Glomerular endothelial cell (primary cell): ENCODE measurements at places on chromosomes 1 and 21. TPM values are rescaled to one million over a fixed set of nuclear protein-coding genes. Genes with fewer than 3 reads are reported as not detected.

Gene COL11A1
- total RNA-seq: 0.12 TPM in 1 of 2 replicates, not detected in the other

Gene OR13G1
- total RNA-seq: not detected in 2 replicates

DNA sequence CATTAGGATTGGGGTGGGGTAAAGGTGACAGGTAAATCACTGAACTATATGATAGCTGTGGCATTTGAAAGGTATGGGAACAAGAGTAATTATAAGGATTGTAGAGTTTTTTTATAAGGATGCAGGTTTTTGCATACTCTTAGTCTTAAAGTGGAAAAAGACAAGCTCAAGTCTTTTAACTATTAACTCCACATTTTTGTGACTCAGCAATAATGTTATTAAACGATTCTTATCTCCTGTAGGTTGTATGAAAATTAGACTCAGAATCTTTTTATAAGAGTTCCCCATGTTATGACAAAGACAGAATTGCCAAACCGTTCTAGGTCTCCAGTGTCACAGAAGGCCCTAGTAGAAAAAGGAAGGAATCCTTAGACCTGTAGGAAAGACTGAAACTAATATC is 49.9 kb upstream of the TTLL7 start:
- DNase-seq: no peak

DNA sequence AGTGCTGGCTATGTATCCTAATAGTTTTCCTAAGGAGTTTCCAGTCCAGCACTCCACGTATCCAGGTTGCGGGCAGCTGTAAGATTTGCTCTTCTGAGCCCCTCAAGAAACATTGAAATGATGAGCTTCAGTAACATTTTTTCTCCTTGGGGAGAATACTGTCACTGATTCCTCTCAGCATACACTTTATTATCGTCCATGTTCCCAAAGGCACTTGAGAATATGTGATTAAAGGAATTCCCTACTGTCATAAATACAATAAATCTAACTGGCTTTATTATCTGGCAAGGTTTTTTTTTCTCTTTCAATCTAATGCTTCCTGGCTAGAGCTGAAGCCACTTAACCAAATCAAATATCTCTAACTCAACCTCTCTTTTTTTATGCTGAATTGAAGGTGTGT is 359.2 kb upstream of the PKN2 start:
- no peak for DNase-seq

- DNase-seq: no peak
Measured at GRCh38 chr1:161738627-161739287, 10.8 kb upstream of the DUSP12 start.

DNA sequence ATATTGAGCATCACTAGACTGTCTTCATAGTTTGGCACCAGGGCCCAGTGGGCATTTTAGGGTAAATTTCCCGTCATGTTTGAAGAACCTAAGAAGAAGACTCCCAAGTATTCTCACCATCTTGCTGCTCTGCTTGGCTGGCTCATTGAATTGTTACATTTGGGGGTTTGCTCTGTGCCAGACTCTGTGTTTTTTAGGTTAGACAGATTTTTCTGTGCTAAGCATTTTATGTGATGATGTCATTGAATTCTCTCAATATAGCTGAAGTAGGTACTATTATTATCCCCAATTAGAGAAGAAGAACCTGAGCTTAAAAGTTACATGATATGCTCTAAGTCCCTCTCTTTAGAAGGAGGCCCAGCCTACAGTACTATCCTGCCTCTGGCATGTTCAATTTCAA is 28.0 kb upstream of the DNASE2B start:
- DNase-seq: no peak

GRCh38 chr1:182910143-182910542 is 42.8 kb downstream of the SHCBP1L start:
- no peak for DNase-seq

DNA sequence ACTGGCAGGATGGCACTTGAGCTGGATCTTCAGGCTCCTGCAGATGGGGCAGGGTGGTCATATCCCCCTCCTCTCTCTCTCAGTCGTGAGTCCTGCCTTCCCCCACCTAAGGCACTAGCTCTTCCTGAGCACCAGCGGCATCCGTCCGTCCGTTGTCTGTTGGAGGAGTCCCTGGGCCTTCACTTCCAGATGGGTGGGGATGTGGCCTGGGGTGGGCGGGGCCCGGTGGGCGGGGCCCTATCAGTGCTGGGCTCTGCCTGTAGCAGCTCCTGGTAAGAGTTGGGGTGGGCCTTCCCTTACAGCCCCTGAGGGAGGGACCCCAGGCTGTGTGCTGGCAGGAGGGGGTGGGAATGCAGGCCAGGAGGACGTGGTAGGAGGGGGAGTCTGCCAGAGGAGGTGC is 10.3 kb downstream of the LDLRAD2 start:
- DNase-seq: no peak

DNA sequence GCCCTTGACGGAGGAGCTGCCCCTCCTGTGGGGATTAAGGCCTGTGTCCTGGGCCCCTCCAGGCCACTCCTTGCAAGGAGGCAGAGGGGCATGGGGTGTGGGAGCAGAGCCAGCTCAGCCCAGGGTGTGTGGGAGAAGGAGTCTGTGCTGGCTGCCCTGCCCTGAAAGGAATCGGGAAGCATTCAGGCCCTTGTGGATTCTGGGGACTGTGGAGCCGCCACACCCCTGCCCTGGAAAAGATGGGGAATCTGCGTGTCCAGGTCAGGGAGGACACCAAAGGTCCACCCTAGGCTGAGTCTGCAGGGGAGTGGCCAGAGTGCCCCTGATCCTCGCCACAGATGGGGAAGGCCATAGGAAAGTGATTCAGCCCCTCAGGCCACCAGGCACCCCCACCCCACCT is 16.5 kb upstream of the PRDM16 start:
- no peak for DNase-seq

- DNase-seq: no peak
Measured at GRCh38 chr21:33975548-33976081, 60.0 kb upstream of the ATP5PO start.

DNA sequence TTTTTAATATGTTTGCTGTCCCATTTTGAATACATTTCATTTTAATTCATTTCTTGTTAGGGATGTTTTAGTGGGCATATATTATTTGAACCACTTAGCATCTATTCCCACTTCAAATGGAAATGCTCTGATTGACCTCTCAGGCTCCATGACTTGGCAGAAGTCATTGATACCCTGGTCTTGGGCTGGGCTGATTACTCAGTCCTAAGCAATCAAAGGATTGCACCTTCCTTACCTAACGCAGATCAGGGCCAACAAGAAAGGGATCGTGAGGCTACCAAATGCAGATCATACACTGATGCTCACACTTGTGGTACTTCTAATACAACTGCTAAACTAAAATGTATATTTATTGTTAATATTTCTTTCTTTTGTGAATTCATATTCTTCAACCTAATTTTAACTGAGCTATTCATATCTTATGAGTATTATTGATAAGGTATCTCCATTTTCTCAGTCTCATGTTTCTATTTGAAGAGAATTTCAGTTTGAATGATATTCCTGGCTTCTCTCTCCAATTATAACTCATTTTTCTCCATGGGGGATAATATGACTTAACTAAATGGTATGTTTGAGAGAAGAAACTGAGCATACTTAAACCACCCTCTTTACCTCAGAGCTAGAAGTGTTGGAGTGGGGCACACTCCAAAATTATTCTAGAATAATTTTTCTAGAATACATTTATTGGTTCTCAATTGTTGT is 615.5 kb upstream of the ADAMTS5 start:
- no peak for DNase-seq

DNA sequence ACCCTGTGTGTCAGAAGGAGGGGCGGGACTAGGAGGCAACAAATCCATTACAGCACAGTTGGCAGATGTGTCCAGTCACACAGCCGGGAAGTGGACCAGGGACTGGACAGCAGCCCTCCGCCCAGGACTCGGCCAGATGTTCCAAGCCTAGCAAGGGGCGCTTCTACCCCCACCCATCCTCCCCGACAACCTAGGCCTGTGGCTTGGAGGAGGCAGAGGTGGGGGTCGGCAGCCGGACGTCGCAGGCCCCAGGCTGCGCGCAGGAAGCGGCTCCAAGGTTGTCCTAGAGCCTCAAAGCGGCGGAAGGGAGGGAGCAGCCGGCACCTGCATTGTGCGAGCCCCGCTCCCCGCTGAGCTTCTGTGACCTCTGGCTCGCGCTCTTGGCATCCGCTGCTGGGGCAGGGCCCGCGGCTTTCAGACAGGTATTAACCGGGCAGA is 20.6 kb upstream of the MYCL start:
- no peak for DNase-seq
